ENCODE measurements at places on chromosomes 3 and 15.

GRCh38 chr3:13495921-13496723 is 16.0 kb downstream of the HDAC11 start:
- DNase-seq: peak; percentile 73

DNA sequence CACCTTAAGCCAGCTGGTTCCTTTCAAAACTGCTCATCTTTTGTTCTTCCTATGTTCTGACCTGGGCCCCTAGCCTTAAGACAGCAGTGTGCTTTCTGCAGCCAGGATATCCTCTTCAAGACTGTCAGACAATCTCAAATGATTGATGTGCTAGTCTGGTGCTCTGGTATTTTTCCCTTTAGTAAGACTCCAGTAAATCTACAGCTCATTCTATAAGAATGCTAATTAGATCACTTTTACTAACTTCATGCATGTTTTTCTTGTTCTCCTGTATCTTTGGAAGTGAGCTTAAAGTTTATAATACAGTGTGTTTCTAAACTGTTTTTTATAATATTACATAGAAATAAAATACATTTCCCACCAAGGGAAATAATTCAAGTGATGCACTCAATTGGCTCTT is 220.9 kb upstream of the NANOGP8 start:
- no peak for DNase-seq

DNA sequence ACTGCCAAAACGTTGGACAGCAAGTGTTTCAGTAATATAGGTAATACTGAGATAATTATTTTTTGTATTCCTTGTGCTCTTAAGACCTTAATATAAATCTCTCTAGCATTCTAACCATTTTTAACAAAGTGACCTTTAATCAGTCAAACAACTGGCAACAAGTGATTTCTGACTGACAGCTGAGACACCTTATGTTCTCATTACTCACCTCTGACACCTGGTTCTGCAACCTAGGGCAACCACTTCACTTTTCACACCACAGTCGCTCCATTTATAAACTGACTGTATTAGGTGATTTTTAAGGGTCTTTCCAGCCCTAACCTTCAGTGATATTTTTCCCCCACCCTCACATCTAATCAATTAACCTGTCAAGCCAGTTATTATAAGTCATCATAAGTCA is 60.4 kb upstream of the C15orf61 start:
- DNase-seq: no peak

- DNase-seq: no peak
These were observed 37.1 kb downstream of the MAP3K13 start for GRCh38 chr3:185399737-185400667.

- DNase-seq: no peak
These were observed 193.1 kb upstream of the LPP start for GRCh38 chr3:187960820-187961219.

GRCh38 chr3:29354894-29355293 is 74.0 kb downstream of the RBMS3 start:
- DNase-seq: no peak

- no peak for DNase-seq
These were observed 51.5 kb downstream of the PLXNA1 start for GRCh38 chr3:127034195-127034989.

DNA sequence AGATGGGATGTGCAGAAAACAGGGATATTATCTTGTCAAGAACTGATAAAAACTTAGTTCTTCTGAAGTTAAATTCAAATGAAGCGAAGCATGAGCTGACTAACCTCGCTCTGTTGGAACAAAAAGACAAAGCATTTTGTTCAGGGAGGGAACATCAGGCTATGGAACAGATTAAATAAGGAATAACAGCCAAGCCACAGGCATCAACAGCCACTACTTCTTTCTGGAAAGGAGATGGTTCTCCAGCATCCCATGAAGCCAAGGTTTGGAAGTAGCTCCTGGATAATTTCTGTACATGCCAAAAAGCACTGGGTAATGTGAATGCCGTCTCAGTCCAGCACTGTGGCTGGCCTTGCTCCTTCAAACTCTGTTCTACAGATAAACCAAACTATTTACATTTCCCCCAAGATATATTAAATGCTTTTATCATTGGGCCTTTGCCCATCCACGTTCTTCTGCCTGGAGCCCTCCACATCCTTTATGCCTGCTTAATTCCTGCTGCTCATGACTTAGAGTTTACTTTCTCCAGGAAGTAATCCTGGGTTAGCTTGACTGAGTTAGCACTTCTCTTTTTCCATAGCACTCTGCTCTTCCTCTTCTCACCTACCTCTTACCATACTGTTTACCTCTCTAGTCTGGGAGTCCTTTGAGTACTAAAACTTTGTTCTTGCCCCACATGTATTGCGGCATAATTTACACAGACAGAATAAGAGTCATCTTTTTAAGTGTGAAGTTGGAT is 232.0 kb downstream of the CLSTN2 start:
- DNase-seq: no peak

DNA sequence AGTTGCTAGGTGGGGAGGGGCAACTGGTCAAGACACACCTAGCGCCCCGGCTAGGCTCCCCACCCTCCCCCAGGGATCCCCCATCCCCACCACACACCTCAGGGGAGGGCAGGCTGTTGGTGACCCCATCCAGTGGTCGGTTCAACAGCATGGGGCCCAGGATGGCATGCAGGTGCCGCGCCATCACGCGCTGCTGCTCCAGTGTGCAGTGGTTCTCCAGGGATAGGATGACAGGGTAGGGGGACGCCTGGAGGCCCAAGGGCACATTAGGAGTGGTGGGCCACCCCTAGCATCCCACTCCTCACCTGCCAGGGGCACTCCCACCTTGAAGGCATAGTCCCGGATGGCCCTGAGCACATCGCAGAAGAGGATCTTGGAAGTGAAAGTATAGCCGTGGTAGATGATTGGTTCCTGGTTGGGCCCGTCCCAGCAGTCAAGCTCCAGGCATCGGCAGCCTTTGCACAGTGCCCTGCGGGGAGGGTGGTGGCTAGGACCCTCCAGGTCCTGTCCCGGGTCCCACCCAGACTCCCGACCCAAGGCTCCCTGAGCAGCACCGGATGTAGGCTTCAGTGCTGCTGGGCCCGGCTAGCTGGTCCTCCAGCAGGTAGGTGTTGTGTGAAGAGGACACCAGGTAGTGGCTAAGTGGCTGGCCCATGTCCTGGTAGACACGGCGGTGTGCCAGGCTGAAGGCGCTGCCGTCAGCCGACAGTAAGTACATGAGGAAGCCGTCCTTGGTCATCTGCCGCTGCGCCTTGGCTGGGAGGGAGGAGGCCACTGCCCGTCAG is 19.4 kb downstream of the VILL start:
- no peak for DNase-seq

DNA sequence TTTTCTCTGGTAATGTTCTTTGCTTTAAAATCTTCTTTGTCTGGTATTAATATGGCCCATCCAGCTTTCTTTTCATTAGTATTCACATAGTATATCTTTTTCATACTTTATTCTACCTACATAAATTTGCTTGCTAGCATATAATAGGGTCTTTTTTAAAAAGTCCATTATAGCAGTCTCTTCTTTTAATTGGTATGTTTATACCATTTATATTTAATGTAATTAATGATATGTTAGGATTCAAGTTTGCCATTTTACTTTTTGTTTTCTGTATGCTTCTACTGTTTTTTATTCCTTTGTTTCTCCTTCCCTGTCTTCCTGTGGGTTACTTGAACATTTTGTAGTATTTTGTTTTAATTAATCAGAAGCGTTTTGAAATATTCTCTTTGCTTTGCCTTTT is 89.0 kb downstream of the CHCHD6 start:
- no peak for DNase-seq

GRCh38 chr3:194089357-194090177 is 46.4 kb upstream of the HES1 start:
- DNase-seq: peak; percentile 27

- no peak for DNase-seq
These were observed 37.9 kb downstream of the TNK2 start for GRCh38 chr3:195870442-195870841.

GRCh38 chr3:176120507-176120906 is 1076.8 kb downstream of the TBL1XR1 start:
- no peak for DNase-seq

GRCh38 chr3:42691816-42692666 is 6.7 kb downstream of the KLHL40 start:
- DNase-seq: no peak

DNA sequence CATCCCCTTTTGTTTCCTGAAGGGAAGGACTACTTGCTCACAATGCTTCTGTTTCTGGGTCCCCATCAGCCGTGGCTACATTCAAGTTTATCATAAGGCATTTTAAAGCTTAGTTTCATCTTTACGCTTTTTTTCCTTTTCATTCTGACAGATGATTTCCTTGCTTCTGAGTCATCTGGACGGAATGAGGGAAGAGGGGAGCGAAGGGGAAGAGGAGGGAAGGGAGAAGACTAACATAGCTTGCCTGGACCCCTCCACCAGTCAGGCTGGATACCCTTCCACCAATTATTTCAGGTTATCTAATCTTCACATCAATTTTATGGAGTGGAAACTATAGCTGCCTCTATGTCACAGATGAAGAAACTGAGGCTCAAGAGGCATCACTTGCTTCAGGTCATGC is 27.6 kb downstream of the FAM3D start:
- no peak for DNase-seq

DNA sequence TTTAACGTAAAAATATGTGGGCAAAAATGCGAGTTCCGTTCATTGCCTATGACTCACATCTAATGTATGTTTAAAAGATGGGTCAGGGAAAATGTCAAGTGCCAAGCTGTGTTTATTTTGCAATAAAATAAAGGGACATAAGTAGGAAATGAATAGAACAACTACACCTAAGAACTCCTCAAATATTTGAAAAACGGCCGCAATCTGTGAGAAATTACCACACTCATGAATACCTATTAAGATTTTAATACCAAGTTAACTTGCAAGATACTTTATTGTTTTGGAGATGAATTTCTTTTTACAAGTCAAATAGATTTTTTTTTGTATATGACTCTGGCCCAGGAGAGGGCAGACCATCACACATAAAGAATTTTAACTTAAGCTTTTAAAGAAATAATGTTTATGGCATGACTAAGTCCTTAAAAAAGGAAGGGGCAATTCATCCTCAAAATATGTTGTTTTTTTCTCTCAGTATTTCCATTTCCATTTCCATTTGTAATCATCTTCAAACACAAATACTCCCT is 152.7 kb downstream of the SUCNR1 start:
- DNase-seq: no peak

- no peak for DNase-seq
These were observed 2.8 kb downstream of the MYZAP start for GRCh38 chr15:57594479-57594878.

GRCh38 chr3:13465236-13465873 is 14.8 kb upstream of the HDAC11 start:
- no peak for DNase-seq

- DNase-seq: no peak
These were observed 41.6 kb downstream of the TRANK1 start for GRCh38 chr3:36903119-36903882.

DNA sequence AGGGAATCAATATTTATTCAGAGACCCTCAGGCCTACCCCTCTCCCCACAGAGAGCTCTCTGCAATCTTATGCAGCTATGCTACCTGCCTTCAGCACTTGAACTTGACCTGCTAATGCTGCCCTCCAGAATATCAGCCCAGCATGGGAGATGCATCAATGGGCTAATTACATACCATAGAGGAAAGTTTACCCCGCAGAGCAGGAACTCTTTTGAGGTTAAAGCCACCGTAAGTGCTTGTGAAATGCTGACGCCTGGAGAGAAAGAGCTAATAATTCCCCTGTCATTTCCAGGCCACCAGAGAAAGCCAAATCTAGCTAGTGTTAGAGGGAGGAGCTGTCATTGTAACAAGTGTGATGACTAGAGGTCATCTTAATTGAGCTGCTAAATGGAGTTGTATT is 127.5 kb downstream of the CHST2 start:
- no peak for DNase-seq

- no peak for DNase-seq
These were observed 1.2 kb downstream of the MKRN3 start for GRCh38 chr15:23566651-23567050.

GRCh38 chr3:175778994-175779393 is 919.9 kb downstream of the NAALADL2 start:
- no peak for DNase-seq

GRCh38 chr15:42060797-42061196 is 33.6 kb downstream of the PLA2G4D start:
- DNase-seq: no peak

GRCh38 chr15:47787875-47788274 is 70.6 kb downstream of the SEMA6D start:
- no peak for DNase-seq

DNA sequence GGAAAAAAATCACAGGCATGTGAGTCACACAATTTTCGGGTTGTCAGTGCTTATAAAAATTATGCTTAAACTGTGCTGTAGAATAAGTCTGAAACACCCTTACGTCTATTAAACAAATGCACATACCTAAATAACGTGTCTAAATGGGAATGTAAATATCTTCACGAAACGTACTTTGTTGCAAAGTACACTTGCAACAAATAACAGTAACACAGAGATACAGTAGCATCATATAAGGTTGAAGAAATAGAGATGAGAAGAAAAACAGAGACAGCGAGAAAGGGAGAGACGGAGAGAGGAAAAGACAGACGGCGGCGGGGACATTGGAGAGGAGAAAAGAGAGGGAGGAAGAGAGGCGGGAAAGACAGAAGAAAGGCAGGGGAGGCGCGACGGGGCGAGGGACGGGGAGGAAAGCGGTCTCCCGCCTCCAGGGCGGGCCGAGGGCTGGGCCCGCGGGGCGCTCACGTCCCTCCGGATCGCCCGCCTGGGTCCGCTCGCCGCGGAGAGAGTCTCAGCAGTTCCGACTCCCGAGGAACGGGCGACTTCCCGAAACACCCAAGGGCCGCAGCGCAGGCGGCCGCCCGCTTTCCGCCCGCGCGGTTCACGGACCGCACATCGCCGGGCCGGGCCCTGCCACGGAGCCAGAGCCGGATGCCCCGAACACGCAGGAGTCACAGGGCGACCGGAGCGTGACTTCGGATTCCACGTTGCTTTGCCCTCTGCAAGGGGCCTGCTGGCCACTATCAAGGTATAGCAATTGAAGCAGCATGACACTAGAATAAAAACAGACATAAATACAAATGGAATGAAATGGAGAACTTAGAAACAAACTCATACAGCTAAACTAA is 153.4 kb downstream of the LMLN start:
- peak; percentile 7 for DNase-seq

DNA sequence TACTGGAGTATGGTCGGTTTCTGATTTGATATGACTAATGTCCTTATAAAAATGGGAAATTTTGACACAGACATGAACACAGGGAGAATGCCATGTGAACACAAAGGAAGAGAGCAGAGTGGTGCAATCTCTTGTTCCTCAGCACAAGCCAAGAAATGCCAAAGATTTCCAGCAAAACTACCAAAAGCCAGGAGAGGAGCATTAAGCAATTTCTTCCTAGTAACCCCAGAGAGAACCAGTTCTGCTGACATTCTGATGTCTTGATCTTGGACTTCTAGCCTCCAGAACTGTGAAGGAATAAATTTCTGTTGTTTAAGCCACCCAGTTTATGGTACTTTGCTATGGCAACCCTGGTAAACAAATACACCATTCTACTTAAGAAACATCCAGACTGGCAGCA is 227.8 kb upstream of the MRPL3 start:
- no peak for DNase-seq

DNA sequence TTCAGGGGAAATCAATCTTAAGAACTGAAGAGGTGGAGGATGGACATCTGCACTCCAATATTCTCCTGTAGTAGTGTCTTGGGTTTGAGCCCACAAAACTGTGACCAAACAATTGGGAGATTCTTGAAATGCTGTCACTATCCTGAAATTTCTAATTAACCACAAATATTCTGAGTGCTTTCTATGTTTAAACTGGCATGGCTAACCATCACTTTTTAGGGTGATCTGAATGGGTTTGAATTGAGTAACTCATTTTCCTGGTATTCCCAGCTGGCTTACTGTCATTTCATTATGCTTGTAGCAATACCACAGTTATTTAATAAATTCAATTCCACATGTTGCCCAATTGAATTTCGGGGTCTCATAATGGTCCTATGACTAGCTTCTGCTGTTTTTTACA is 216.9 kb upstream of the DCBLD2 start:
- DNase-seq: no peak
